ENCODE measurements at places on chromosomes 12 and 14. TPM values are rescaled to one million over a fixed set of nuclear protein-coding genes. Genes with fewer than 3 reads are reported as not detected.

- no peak for DNase-seq
Measured at GRCh38 chr12:87981495-87981894, 47.7 kb downstream of the C12orf50 start.

GRCh38 chr14:20799892-20800544 is 2.6 kb downstream of the RNASE1 start:
- DNase-seq = no peak

- no peak for DNase-seq
Measured at GRCh38 chr12:85279449-85280164, 413 bp upstream of the ALX1 start.

DNA sequence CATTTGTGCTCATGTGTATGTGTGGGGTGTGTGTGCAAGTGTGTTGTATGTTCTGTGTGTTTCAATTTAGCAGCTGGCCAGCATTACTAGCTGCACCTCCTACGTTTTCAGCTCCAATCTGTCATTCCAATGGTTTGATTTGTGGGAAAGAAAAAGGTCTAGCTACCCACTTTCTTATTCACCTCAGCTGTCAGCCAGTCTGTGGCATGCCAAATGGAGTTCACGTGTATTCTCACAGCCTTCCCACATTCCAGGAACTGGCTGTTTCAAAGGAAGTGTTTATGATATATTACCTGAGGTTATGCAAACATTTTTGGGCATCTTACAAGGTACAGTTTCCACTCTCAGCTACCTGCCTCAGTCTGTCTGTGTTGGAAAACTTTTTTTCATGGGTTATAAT is 220.2 kb upstream of the CPNE8 start:
- no peak for DNase-seq

DNA sequence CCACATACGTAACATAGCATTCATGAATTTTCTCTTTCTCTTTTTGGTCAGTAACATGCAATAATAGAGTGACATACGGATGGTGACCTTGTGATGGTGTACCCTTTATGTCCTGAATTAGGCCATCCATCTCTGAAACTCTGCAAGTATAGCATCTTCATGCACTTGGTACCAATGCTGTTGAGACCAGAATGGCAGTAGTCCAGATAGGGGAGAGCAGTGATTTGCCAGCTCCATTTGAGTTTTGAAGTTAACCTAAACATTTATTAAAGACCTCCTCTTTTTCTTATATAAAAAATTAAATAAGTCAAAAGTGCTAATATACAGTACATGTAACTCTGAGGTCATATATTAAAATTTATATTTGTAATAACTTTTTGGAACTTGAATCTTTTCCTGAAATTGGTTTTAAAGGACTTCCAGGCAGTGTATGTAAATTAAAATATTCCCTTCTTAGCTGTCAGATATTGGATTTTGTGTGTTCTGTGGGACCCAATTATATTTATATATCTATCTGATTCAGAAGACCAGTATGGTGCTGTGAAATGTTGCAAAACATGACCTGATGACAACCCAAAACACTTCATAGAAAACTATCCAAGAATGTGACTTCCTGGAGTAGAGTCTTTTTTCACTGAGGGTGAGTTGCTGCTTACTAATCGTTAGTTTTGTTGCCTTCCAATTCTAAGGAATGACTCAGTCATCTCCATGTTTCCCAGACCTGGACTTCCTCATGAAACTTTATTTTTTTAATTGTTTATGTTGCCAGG is 3.5 kb downstream of the ELK3 start:
- DNase-seq = peak; percentile 82

DNA sequence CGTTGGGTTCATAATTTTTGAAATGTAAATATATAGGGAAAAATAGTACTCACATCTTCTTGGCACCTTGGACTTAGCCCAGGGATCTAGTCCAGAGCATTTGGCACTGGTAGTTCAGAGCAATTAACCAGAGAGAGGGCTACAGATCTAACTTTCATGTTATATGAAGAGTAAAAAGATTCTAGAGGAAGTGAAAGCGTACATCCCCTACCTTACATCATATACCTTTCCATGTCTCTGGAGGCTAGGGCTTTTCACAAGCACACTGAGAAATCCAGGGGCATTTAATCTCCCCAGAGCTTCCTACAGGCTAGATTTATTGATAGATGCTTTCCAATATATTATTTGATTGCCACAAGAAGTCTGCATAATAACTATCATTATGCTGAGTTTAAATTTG is 687.5 kb upstream of the FBXO33 start:
- no peak for DNase-seq

DNA sequence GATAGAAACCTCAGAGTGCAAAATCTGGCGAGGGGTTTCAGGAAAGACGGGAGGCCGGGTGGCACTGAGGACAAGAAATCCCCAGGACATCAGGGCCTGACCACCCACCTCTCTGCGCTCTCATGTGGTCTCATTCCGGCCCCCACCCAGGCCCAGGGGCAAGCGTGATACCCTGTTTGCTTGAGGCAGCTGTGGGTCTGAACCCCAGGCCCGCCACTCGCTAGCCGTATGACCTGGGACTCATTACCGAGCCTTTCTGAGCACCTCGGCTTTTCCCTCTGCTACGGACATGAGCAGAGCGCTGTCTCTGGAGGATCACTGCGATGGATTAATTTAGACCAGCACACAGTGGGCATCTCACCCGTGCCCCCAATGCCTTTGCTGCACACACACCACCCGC is 25.5 kb upstream of the BCDIN3D start:
- no peak for DNase-seq

Gene RNU4-1
- total RNA-seq = 2,323 TPM

Gene PRICKLE1
- 1.3 TPM for total RNA-seq

Gene ABHD12B
- total RNA-seq = 0.74 TPM

Gene SLC6A15
- 0.07 TPM for total RNA-seq

Gene RD3L
- total RNA-seq = not detected

Gene PYGL
- total RNA-seq = 173 TPM

Gene SYNE3
- 3.6 TPM for total RNA-seq

Gene CSRP2
- 36.1 TPM for total RNA-seq

Data from HCT116 (cell line).